ENCODE measurements at places on chromosomes 5 and 9.
A peak's percentile ranks its signal among the peaks of the same experiment; 100 is the strongest.

DNA sequence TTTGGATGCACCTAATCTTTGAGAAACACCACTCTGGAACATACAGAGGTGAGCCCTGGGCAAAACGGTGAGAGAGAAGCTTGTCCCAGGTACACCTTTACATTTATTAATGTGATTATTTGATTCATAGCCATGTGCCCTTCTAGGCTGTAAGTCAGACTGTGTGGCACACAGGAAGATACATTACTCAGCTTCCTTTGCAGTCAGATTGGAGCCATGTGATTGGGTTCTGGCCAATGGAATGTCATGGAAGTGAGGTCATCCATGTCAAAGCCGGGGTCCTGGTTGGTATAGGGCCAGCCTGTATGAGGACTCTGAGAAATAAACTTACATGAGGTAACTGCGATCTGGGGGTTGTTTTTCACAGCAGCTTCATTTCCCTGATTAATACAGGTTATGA, 106.8 kb upstream of the CD180 start:
- no peak for DNase-seq

GRCh38 chr9:78243130-78243529, 7.3 kb downstream of the CEP78 start:
- no peak for DNase-seq

GRCh38 chr5:159955056-159955624, 38.9 kb downstream of the ADRA1B start:
- no peak for DNase-seq

GRCh38 chr5:112706446-112707016, 31.2 kb upstream of the APC start:
- DNase-seq: peak; percentile 33

GRCh38 chr5:113330533-113331208, 104.1 kb downstream of the TSSK1B start:
- DNase-seq: peak; percentile 2

- DNase-seq: no peak
Measured at GRCh38 chr5:135367076-135367475, 32.0 kb downstream of the MACROH2A1 start.

DNA sequence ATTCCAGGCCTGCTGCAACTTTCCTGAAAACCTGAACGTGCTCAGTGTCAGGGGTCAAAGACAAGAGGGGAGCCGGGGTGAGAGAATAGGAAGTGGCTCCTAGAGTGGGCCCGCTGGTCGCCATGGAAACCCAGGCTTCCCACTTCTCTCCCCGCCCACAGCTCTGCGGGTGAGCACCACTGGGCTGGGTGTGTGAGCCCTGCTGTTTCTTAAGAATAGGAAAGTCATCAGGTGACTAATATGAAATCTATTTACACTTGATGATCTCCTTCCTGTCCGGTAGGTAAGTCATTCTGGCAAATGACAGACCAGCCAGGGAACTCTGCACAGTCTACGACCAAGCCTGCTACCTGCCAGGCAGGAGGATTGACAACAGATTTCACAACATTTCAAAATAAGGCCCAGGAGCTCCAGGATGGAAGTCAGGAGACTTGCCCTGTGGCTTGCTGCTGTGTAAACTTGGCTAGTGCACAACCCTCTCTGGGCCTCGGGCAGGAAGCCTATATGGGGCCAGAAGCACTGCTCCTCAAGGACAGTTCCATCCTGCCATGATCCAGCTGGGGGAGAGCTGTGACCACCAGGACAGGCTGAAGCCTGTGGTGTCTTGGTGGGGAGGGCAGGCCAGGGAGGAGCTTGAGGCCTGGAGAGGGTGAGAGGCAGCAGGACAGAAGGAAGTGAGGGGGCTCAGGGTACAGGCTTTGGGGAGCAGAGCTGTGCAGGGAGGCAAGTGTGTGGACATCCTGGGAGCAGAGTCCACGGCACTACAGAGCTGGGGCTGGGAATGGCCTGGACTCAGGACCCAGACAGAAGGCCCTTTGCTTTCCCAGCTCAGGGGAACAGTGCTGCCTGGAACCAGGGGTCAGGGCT, 60.6 kb downstream of the SHB start:
- DNase-seq: peak; percentile 42

- no peak for DNase-seq
Measured at GRCh38 chr9:137429546-137429890, 6.3 kb downstream of the NOXA1 start.

DNA sequence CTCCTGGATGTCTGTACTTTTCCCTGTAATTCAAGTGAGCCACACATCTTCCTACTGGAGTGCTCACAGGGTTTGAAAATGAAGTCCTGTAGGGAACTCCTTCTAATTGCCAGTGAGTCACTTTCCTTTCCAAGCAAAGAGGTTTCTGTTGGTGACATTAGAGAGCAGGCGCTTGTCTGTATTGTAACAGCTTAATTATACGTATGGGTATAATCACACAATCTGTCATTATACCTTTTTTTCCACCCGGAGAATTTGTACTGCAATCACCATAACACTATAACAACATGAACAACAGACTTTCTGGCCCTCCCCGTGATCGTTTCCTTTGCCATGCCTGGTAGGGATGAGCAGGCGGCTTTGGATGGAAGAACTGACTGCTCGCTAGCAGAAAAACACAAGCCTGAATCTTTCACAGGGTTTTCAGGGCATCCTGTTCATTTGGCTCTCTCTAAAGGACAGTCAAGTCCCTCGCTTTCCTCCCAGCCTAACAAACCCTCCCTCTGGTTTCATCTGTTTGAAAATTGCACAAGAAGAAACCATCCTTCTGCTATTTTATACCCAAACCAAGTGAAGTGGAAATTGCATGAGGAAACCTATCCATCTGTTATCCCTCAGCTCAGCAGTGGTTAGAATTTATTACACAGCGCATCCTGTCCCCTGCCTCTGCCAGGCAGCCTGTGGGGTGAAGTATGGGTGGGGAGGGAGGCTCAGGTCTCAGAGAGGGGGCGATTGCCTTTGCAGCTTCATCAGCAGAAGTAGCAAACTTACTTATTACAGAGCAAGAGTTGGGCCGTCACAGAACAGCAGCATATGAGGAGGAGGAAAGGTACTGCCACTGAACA, 307.0 kb upstream of the TLE4 start:
- DNase-seq: no peak

DNA sequence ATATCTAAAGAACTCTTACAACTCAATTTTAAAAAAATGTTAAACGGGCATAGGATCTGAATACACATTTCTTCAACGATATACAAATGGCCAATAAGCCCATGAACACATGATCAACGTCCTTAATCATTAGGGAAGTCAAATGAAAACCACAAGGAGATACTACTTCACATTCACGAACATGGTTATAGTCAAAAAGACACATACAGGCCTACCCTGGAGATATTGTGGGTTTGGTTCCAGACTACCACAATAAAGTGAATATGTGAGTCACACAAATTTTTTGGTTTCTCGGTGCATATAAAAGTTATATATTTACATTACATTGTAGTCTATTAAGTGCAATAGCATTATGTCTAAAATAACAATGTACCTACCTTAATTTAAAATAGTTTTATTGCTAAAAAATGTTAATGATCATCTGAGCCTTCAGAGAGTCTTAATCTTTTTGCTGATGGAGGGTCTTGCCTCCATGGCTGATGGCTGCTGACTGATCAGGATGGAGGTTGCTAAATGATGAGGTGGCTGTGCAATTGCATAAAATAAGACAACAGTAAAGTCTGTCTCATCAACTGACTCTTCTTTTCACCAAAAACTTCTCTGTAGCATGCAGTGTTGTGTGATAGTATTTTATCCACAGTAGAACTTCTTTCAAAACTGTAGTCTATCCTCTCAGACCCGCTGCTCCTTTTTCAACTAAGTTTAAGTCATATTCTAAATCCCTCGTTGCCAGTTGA, 15.1 kb downstream of the AK3 start:
- no peak for DNase-seq

GRCh38 chr9:88706193-88707113, 171.5 kb downstream of the NXNL2 start:
- DNase-seq: no peak

GRCh38 chr5:134003817-134004625, 754 bp downstream of the VDAC1 start:
- peak; percentile 71 for DNase-seq

GRCh38 chr9:108296056-108296455, 559.7 kb downstream of the ACTL7B start:
- no peak for DNase-seq

GRCh38 chr5:174325961-174326360, 280.5 kb downstream of the NSG2 start:
- no peak for DNase-seq

DNA sequence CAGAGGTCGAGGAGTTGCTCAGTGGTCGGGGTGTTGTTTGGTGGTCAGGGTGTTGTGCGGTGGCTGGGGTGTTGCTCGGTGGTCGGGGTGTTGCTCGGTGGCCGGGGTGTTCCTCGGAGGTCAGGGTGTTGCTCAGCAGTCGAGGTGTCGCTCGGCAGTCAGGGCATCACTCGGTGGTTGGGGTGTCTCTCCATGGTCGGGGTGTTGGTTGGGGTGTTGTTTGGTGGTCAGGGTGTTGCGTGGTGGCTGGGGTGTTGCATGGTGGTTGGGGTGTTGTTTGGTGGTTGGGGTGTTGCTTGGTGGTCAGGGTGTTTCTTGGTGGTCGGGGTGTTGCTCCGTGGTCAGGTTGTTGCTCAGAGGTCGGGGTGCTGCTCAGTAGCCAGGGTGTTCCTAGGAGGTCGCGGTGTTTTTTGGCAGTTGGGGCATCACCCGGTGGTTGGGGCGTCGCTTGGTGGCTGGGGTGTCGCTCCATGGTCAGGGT, 11.0 kb upstream of the GPSM1 start:
- DNase-seq: no peak

GRCh38 chr9:97528529-97529230, 27.2 kb downstream of the TMOD1 start:
- DNase-seq: no peak

DNA sequence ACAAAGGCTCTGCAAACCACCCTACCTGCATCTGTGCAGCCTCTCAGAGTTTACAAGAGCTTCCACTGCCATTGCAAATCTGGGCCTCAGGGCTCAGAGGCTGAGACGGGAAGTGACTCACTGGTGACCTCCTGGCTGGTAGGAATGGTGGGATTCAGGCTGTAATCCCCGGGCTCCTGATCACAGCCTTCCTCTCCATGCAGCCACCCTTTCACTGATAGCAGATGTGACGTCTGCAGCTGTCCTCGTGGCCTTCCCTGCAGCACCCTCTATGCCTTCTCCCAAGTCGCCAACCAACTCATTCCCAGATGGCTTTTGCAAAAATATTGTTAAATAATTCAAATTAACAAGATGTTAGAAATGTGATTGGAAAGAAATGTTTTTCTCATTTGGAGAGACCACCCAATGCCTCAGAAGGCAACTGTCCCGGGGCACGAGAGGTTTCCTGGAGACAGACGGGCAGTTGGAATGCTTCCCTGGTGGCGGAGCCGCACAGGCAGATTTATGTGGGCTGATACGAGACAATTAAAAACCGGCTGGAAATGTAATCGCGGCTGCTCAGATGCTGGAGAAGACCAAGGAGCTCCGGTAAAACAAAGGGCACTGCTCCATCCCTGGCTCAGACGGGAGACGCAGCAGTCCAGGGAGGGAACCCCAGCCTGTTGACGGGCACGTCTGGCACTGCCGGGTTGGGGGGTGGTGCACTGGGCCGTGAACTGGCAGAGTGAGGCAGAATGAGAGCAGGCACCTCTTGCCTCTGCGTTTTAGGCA, 34.4 kb upstream of the SLC25A51 start:
- DNase-seq: no peak
